Skeletal muscle tissue (tissue), 5 donors: ENCODE measurements at places on chromosomes 4 and X. TPM values are rescaled to one million over a fixed set of nuclear protein-coding genes. Genes with fewer than 3 reads are reported as not detected.

The LAMTOR3 gene
- 20.4 TPM for total RNA-seq

The XK gene
- total RNA-seq, result 8.9 TPM

The POU3F4 gene
- not detected for total RNA-seq

The MSX1 gene
- 1.6 TPM for total RNA-seq

The TENM3 gene
- total RNA-seq, result 29.7 TPM

The CTAG1B gene
- not detected for total RNA-seq

The APLN gene
- total RNA-seq, result 4.2 TPM

The STARD8 gene
- total RNA-seq, result 8.9 TPM

The BMP2K gene
- 25.1 TPM for total RNA-seq

The PDCL2 gene
- total RNA-seq, result not detected

The ING2 gene
- 5.7 TPM for total RNA-seq

The SRD5A3 gene
- 4.2 TPM for total RNA-seq

The WAS gene
- 1.0 TPM for total RNA-seq

The ABLIM2 gene
- 7.3 TPM for total RNA-seq

The ADH1A gene
- 0.52 TPM for total RNA-seq

The ARHGEF38 gene
- total RNA-seq, result not detected

The CT45A7 gene
- total RNA-seq, result not detected

The IL2 gene
- total RNA-seq, result not detected

The HHIP gene
- 8.4 TPM for total RNA-seq

The TTC29 gene
- total RNA-seq, result 0.52 TPM

The AVPR2 gene
- 1.0 TPM for total RNA-seq
